Stimulated activated CD4-positive, alpha-beta T cell treated with anti-CD3 and anti-CD28 coated beads, Interleukin-15, amount 100 ng/mL, for 24 hours (primary cell): ENCODE measurements at places on chromosomes 7 and 10.

GRCh38 chr7:131844369-131844768 lies 287.9 kb upstream of the PODXL start:
- no peak for DNase-seq

DNA sequence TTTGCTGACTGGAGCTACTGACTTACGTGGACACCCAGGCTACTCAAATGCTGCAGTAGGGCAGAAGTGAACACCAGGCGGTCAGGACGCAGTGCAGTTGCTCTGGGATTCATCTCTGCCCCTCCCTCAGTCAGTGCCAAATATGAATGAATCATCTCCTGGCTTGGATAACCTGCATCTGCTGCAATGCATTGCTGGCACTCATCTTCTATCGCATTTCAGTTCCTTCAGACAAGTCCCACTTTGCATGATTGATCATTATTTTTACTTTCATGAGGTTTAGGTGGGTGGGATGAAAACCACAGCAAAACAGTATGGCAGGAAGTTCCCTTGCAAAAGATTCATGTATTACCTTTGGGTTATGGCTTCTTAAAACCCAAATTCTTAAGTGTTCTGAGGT lies 224.6 kb upstream of the NRP1 start:
- peak; percentile 8 for DNase-seq

DNA sequence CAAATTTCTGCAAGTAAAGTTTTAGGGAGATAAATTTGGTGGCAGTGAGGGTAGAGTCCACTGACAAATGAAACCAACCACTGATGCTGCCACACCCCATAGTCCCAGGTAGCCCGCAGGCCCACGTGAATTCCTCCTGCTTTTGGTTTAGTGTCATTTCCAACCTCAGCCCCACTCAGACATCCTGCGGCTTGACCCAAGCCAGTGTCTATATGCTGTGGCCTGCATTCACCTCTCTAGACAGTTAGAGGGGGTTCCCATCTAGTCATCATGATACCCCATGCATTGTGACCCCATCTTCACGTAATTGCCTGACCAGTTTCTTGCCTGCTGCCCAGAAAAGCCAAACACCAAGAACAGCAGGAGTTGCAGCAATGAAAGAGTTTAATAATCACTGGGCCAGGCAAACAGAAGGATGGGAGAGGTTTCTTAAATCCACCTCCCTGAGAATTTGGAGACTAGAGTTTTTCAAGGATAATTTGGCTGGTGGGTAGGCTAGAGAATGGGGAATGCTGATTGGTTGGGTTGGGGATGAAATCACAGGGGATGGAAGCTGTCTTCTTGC lies 332.0 kb upstream of the GALNT17 start:
- no peak for DNase-seq

DNA sequence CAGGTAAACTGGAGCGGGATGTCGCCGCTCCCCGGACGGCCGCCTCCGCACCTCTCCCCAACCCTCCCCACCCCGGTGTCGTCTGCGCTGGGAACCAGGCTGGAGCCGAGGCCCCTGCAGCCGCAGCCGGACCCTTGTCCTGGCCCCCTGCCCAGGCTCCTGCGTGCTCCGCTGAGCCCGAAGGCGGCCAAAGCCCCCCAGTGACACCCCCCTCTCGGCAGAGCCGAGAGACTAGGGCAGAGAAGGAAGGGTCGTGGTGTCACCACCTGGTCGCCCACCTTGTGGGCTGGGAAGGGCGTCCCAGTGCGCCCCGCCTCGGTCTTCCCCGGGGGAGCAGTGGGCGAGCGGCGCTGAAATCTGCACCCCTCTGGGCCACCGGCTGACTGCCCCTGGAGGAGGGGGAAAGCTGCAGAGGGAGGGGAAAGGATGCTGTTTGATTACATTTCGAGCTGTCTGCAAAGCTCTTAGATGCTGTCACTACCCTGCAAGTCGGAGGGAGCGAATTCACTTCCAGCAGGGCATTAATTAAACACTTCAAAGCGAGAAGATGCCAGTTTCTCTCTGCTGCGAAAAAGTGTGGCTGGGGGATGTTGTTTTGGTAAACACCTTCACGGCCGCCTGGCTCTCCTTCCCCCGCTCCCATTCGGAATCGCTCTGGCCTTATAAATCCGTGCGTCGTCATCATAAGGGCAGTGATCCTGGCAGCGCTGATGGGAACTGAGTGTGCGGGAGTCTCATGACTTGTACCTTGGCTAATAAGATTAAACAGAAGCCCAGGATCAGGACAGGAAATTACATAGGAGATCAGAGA lies 622 bp downstream of the DYNC1I1 start:
- no peak for DNase-seq

- no peak for DNase-seq
Observed at GRCh38 chr7:150412016-150412415, 32.9 kb downstream of the ZNF775 start.

DNA sequence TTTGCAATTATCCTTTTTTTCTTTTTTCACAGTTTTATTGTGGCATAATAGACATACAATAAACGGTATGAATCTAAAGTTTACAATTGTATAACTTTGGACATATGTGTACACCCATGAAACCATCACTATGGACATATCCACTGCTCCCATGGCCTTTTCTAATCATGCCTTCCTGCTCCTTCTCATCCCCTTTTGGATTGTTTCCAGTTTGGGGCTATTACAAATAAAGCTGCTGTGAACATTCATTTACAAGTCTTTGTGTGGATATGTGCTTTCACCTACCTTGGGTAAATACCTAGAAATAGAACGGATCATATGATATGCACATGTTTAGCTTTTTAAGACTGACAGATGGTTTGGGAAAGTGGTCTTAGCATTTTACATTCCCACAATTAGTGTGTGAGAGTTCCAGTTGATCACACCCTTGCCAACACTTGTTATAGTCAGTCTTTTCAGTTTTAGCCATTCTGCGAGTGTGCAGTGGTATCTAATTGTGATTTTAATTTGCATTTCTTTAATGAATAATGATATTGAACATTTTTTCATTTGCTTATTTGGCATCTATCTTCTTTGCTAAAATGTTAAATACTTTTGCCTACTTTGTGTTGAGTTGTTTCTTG lies 120.9 kb upstream of the KAT6B start:
- DNase-seq, result no peak
